ENCODE measurements at places on chromosomes 1 and 21.

GRCh38 chr1:29383746-29384371 is 147.5 kb downstream of the PTPRU start:
- DNase-seq: peak; percentile 59

- DNase-seq: no peak
Observed at GRCh38 chr1:235549351-235550139, 45.3 kb upstream of the B3GALNT2 start.

DNA sequence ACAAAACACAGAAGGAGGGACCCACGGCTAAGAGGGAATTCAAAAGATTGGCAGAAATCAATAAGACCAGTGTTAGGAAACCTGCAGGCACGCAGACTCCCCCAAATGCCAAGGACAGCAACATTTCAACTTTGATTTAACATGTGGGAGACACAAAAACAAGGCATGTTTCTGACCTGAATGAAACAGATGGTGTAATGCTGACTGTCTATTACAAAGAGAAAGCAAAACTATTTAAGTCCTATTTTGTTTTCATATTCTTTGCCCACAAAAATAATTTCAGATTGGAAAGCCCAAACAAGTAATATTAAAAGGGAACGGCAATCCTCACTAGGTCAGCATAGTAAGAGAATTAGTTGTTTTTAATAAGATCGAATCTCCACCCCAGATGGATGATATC is 107.9 kb downstream of the S1PR1 start:
- no peak for DNase-seq

DNA sequence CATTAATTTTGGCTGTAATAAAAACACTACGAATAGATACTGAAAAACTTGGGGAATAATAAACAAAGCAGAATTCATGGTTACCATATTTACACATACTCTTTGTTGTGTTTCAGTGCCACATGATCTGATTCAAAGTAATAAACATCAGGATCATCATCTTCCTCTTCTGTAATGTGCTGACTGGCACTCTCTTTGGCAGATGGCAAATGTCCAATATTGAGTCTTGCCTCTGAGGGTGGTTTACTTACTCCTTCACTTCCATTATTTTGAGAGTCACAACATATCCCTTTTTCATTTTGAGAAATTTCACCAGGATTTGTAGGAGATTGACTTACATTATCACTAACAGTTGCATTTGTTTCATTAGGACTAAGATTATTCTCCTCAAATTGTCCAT is 50.7 kb downstream of the ZZZ3 start:
- no peak for DNase-seq

- no peak for DNase-seq
Observed at GRCh38 chr1:175208773-175209492, 16.4 kb upstream of the KIAA0040 start.

DNA sequence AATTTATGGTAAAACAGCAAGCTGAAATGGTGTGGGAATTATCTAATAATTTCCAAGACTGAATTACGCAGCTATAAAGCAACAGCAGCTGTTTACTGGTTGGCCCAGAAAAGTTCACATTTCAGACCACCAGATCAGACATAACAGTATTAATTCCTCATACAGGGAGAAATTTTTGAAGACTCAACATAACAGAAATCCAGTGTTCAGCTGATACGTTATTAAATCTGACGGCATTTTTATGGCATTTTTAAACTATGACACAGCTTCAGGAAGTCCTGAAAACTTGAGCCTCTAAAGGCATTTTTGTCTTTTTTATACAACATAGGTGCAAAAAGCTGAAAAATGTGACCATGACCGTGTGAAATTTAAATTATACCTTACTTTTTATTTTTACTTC is 91.2 kb downstream of the APP start:
- peak; percentile 58 for DNase-seq

GRCh38 chr1:220880726-220881506 is 1.7 kb downstream of the HLX start:
- DNase-seq: peak; percentile 71

- no peak for DNase-seq
Observed at GRCh38 chr1:14180738-14181137, 417.7 kb upstream of the KAZN start.

DNA sequence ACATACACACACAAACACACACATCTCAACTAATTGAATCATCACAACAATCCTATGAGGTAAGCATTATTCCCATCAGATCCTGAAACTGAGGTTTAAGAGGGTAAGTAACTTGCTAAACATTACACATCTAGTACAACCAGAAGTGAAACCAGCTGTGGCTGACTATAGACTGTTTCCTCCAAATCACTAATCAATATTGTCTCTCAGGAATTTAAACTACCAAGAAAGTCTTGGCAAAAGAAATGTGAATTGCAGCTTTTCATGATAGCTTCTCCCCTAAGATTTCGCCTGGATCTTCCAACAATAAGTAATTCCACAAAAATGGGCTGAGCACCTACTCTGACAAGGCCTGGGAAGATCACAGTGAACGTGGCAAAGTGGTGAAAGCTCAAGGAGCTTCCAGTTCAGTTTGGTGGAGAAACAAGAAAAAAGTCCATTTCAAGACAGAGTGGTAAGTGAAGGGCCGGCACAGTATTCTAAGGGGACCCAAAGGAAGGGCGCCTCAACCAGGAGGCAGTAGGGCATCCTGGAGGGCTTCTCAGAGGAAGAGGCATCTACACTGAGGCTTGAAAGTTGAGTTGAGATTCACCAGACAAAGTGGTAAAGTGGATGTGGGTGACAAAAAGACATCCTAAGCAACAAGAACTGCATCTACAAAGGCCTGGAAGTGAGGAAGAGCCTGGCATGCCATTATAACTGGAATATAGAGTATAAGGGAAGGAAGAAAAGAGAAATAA is 22.1 kb downstream of the LRRC52 start:
- DNase-seq: no peak

- no peak for DNase-seq
Observed at GRCh38 chr1:208174200-208174599, 70.0 kb downstream of the PLXNA2 start.

DNA sequence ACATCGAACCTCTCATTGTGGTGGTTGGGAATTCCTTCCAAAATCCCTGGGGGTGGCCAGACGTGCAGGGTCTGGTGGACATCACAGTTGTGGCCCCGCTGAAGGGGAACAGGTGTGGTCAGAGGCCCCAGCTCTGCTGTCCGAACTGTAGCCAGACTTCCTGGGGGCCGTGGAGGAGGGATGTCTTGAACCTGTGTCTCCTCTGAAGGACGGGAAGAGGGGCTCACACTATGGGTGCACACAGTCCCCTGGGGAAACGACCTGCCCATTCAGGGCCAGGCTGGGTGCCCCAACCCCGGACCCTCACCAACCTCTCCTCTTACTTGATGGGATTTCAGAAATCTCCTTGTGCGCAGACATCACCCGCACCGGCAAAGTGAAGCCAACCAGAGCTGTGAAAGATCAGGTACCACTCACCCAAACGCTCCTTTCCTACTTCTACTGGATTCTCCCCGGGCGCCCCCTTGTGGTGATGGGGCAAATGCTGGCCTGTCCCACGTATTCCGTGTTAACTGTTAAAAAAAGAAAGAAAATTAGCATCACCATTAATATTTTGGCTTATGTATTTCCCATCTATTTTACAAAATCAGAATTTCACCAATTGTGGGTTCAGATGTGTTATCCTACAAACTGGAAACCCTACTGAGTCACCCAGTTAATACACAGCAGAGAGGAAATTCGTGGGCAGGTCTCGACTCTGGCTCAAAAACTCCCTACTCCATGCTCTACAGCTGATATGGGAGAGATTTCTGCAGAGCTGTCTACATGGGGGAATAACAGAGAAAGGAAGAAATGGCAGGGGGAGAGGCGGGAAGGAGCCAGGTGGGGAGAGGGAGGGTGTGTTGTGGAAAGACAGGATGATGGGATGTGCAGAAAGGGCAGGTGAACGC is 28.1 kb downstream of the PADI4 start:
- DNase-seq: peak; percentile 39

DNA sequence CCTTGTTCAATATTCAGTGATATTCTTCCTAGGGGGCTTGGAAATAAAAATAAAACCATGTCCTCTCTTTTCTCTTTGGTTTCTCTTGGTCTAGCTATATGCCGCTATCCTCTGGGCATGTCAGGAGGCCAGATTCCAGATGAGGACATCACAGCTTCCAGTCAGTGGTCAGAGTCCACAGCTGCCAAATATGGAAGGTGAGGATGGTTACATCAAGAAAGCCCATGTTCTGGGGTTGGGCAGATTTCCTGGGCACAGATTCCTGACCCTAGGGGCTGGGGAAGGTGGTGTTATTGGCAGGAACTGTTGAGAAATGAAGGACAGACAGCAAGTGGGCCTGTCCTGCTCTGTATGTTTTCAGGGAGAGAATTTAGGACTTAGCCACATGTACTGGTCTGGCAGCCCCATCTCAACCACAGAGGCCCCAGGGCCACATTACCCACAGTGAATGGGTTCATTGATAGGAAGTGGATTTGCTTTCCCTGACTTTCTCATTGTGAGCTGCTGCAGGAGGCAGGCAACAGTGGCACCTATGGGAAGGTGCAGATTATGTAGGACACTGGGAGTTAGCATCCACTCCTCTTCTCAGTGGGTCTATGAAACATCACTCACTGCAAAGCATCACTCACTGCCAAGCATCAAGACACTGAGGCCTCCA is 37.4 kb upstream of the HSD17B7 start:
- DNase-seq: no peak

DNA sequence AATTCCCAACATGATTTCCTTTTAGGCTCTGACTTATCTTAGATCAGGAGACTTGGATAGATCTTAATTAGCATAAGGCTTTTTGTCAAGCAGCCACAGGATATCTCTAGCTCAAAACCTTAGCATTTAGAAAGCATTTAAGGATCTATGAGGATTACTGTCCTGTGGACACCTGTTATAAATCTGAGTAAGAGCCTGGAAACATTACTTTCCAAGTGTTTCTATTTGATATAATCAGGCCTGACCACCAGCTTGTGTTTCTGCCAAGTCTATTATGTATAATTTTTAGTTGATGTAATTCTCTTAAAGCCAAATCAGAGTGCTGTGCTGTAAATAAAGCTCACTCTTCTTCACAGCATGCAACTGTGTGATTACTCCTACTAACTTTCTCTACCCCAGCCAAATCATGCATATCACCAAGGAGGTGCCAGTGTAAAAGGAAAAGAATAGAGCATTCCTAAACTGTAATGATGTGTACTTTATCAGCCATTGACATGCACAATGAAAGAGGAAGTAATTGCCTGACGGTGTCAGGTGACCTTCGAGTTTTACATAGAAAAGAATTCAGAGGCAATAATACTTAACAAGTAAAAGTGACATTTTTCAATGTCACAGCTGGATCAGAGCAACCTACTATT is 309.9 kb upstream of the PRMT6 start:
- no peak for DNase-seq

GRCh38 chr1:148315071-148315811 is 163.2 kb upstream of the NBPF11 start:
- peak; percentile 57 for DNase-seq

- DNase-seq: no peak
Observed at GRCh38 chr1:24155011-24155782, 12.3 kb upstream of the IL22RA1 start.

GRCh38 chr1:201401700-201402099 is 2.6 kb upstream of the LAD1 start:
- DNase-seq: no peak

DNA sequence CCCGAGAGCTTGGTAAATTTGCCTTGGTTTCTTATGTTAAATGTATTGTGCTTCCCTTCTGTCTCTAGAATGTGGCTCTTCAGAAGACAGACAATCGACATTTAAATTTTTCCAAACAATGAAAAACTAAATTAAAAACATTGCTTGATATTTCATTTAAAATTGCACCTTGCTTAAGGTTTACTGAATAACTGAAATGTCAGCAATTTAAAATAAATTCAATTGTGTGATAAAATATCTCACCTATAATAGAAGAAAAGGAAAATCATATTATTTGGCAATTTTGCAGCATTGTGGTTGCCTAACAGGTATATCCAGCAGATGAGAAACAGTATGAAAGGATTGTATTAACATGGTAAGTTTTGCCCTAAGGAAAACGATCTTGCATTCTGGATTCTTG is 56.5 kb downstream of the MAP3K21 start:
- no peak for DNase-seq

DNA sequence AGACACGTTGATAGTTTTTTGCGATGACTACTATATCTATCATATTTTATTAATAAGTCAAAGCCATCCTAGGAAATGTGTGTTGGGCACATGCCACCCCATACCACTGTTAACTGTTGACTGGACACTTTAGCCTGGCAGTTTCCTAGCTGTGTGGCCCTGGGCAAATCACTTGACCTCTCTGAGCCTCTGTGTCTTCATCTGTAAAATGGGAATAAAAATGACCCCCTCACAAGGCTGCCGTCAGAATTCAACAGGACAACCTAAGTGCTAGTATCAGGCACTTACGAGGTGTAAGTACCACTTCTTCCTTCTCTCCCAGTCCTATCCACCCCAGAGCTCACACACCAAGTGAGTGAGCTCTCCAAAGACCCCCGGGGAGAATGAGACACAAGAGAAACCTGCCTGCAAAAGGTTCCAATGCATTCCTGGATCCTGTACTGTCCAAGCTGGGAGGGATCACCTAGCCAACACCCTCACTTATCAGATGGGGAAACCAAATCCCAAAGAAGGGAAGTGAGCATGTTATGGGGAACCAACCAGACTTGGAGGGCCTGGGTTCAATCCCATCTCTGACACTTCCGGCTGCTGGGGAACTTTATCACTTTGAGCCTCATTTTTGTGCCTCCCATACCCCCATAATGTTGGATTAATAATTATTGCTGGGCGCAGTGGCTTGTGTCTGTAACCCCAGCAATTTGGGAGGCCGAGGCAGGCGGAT is 24.9 kb downstream of the HSPG2 start:
- DNase-seq: no peak

DNA sequence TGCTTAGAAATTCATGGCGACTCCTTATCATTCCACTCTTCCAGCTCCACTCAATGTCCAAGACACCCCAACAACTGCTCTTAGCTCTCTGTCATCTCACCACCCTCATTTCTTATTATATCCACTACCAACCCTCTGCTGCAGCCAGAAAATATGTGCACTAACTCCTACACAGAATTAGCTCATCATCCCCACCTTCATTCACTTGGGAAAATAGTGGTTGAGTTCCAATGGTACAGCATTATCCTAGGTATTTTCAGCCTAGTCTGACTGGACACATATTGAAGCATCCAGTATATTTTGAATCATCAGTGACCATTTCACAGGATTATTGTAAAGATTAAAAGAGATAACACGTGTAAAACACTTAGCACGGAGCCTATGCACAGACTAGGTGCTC is 16.7 kb upstream of the VSIG8 start:
- DNase-seq: no peak

GRCh38 chr1:92956254-92957029 is 4.8 kb downstream of the DIPK1A start:
- no peak for DNase-seq

DNA sequence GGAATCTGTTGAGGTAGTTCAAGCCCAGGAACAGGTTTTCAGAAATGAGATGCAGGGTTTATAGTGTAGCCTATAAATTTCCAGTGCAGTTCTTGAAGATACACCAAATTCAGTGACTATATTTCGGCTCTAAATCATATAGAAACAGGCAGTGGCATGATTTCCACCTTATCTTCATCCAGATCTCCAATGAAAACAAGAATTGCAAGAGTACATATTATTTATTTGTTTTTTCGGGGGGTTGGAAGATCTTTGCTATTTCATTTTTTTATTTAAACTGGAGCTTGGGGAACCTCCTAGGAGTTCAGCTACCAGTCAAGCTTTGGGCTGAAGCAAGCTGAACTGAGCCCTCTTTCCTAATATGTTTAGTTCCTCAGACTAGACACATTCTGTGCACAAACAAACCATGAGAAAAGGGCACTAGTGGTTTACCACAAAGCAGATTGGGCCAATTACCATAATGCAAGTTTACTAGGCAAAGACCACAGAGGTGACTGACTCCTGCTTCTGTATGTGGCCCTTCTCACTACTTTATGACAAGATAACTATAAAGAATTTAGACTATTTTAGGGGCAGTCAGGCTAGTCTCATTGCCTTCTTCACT is 68.5 kb downstream of the RGS2 start:
- peak; percentile 59 for DNase-seq
